B cell (primary cell): ENCODE measurements at places on chromosomes 13 and 19. TPM values are rescaled to one million over a fixed set of nuclear protein-coding genes. Genes with fewer than 3 reads are reported as not detected.

GPR180 gene
- polyA plus RNA-seq = 1.2 TPM in 2 replicates

TLE6 gene
- polyA plus RNA-seq = 3.0 and 6.4 TPM in 2 replicates

SNRNP70 gene
- polyA plus RNA-seq = 954 and 1,219 TPM in 2 replicates

MAST1 gene
- 0.36 and 1.1 TPM in 2 replicates for polyA plus RNA-seq

SCEL gene
- not detected in 2 replicates for polyA plus RNA-seq
